Activated effector memory CD4-positive, alpha-beta T cell treated with Interleukin-2 at 50 U/mL for 16 hours (primary cell): ENCODE measurements at places on chromosomes 12 and 14.

DNA sequence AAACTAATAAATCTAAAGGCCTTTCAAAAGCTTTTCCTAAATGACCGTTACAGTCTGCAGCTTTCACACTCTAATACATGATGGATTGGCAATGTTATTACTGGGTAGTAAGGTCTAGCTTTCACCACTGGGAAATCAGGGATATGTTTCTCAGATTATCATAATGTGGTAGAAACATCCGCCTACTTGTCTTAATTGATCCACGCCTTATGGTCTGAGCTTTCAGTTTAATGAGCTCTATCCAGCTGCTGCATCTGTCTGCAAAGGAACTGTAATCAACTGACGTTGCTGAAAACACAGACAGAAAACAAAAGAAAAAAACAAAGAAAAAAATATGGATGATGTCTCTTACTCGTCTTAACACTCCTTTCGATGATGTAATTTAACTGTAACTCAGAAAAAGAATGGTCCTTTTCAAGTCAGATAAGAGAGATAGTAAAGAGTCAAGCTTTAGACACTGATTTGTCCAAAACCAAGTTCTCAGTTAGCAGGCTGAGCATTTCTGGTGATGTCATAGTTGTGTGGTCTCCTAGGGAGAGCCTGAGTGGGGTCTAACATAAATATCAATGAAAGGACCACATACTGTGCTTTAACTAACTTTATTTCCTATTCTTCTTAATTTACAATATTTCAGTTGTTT is 85.9 kb downstream of the C2CD5 start:
- no peak for DNase-seq

DNA sequence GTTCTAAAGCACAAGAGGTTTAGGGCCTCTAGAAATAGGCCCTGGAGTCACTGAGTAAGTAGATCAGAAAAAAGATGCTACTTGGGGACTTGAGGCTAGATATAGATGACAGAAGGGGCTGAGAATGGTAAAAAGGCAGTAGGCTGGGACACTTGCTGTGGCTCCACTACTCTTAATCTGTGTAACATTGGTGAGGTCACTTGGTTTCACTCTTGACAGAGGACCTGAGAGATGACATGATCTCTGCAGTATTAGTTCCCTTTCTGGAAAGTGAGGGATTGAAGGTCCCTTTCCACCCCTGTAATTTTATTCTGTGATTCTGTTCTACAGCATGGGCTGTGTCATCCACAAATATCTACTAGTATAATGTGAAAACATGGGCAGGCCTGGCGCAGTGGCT is 39.7 kb downstream of the MAPKAPK5 start:
- DNase-seq = no peak

- DNase-seq = peak; percentile 6
Measured at GRCh38 chr12:121992059-121992879, 29.4 kb upstream of the BCL7A start.

DNA sequence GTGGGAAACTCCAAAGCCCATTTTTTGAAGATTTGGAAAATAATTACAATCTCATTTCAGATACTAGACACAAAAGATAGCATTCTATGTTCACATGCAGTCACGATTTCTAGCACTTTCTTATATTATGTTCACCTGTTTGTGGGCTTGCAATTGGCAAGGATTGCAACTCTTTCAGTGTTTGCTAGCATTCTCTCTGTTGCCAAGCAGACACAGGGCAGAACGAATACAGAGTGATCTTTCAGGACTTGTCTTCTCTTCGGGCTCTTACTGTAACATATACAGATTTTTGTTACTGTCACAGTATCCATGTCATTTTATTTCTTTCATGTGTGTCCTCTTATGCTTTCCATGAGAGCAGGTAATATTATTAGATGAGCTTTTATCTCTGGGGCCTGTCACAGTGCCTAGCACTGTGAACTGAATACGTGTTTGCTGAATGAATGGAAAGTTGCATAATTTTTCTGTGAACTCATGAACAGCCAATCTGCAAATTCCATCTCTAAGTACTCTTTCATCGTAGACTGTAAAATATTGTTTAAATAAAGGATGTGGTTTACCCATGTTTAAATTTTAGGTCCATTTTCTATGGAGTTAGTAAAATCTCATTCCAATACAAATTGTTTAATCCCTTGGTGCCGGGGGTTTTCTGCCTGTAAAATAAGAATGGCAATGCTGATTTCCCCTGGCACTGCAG is 105.1 kb downstream of the BMP4 start:
- no peak for DNase-seq

- DNase-seq = no peak
Measured at GRCh38 chr12:51421266-51421884, 3.3 kb upstream of the SLC4A8 start.

- DNase-seq = no peak
Measured at GRCh38 chr14:90795744-90796143, 20.5 kb downstream of the TTC7B start.

DNA sequence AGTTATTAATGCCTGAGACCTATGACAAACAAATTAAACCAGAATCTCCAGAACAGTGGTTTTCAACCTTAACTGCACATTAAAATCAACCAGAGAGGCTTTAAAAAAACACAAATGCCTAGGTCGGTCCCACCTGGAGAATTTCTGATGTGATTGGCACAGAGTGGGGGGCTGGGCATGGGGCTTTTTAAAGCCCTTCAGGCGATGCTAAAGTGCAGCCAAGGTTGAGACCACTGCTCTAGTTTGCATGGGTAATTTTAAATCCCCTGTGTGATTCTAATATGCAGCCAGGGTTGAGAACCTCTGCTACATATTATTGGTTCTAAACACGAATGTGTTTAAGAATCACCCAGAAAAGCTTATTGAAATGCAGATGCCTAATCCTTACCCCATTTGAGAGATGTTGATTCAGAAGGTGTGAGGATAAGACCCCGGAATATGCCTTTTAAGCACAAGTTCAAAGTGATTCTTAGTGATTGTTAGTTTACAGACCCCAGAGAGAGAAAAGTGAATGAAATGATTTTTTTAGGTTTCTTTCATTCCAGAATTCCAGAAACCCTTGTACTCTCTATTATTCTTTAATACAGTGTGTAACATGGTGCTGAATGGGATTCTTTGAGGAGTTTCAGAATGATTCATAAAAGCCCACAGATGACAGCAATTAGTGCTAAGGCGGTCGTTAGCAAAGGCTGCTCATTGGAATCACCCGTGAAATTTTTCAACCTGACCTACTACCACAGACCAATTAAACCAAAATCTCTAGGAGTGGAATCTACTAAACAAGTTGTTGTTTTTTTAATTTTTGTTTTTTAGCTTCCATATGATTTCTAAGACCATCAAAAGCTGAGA is 44.9 kb downstream of the LIN7A start:
- no peak for DNase-seq

GRCh38 chr12:24728366-24728765 is 220.5 kb downstream of the BCAT1 start:
- DNase-seq = no peak

GRCh38 chr14:21078287-21078686 is 8.2 kb downstream of the ARHGEF40 start:
- no peak for DNase-seq

DNA sequence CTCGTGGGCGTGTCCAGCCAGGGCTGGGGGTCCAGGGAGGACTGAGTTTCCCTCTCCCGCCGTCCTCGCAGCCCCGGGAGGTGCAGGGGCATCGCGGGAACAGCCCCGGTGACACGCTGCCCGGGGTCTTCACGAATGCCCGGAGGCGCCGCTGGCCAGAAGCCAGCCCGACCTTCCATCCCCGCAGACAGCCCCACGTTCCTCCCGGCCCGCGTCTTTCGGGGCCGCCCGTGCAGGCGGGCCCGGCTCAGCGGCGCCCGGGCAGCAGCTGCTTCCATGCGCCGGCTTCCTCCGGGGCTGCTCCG is 827 bp upstream of the TEDC1 start:
- no peak for DNase-seq

- DNase-seq = no peak
Measured at GRCh38 chr12:58441483-58441882, 478.8 kb downstream of the LRIG3 start.

- no peak for DNase-seq
Measured at GRCh38 chr14:103273145-103273744, 60.8 kb upstream of the EIF5 start.

GRCh38 chr12:106287364-106287763 is 15.2 kb upstream of the TCP11L2 start:
- DNase-seq = no peak

DNA sequence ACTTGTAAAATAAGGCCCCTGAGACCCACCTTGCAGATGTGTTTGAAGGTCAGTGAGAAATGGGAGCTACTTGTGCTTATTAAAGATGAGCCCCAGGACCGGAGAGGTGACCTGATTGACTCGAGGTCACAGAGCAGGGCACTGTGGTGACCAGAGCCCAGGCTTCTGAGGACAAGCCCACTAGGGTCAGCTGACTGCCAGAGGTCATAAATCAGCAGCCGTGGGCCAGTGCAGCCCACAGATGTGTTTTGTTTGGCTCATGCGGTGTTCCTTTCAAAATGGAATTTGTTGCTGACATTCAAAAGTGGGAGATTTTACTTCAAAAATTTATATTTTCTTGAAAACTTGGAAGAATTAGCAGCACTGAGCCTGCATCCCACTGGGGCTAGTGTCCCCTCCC is 24.5 kb downstream of the JDP2 start:
- DNase-seq = no peak

GRCh38 chr14:94227029-94227428 is 52.9 kb downstream of the PPP4R4 start:
- no peak for DNase-seq

- DNase-seq = no peak
Measured at GRCh38 chr12:24721191-24721590, 227.7 kb downstream of the BCAT1 start.

- no peak for DNase-seq
Measured at GRCh38 chr14:94404561-94404960, 16.2 kb upstream of the SERPINA1 start.

DNA sequence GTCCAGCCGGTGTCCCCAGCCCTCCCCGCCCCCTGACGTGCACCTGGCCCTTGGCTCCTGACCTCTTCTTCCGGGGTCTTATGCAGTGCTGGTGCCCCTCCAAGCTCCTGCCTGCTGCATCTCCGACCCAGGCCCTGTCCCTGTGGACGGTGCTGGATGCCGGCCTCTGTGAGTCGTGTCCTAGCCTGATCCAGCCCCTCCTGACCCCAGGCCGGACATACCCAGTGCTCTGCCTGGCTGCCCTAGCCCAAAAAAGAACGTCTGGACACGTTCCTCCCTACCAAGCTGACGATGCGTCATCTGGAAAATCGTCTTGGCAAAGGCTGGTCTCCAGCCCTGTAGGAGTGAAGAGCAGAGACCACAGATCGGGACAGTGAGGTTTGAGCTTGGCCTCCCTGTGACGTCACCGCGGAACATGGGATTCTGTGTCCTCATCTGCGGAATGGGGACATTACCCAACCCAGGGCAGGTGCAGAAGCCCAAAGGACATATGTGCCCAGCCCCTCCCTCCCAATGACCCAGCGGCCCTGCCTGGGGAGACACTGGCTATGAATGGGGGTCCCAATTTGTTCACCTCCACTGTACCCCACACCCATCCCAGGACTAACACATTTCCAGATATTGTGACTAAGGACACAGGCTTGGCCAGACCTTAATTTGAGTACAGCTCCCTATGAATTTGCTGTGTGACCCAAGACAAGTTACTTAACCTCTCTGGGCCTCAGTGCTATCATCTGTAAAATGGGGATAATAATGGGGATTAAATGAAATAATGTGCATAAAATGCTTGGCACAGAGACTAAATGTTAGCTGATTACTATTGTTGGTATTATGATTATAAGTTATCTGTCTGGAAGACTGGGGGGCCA is 51.0 kb upstream of the BCL11B start:
- no peak for DNase-seq

GRCh38 chr14:26395726-26396125 is 202.1 kb downstream of the NOVA1 start:
- DNase-seq = no peak

DNA sequence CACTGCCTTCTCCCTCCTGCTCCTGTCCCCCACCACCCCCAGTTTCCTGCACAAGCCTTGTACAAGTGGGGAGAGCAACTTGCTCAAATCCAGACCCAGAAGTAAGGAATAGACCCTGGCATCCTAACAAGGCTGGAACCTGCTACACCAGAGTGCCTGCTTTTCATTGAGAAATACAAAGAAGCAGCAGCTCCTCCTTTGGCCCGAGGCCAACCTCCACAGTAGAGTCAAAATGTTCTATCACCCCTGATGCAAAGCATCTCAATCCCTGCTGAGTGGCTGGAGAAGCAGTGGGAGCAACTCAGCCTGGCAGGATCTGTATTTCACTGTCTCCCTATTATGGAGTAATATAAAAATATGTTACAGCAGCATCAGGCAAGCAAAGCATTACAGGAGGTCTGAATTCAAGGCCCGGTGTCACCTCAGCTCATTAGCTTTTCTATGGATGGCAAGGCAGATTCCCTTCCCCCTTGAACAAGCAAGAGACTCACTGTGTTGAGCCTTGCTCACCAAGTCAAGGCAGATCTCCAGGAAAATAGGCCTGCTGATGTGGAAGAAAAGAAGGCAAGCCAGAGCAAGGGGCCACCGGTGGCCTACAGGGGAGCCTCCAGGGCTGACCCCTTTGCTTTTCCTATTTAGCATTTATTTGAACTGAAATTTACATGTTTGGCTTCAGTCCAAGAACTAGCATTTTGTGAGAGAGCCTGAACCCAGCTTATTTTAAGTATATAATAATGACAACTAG is 186.3 kb upstream of the EGLN3 start:
- DNase-seq = no peak

GRCh38 chr12:108597559-108598471 is at the start of gene TMEM119:
TMEM119 (minus strand) TSS chr12:108598084; CDS start chr12:108592383, 5,701 bp downstream.
- no peak for DNase-seq

GRCh38 chr12:113762155-113762881 is 203.8 kb downstream of the RBM19 start:
- DNase-seq = no peak

DNA sequence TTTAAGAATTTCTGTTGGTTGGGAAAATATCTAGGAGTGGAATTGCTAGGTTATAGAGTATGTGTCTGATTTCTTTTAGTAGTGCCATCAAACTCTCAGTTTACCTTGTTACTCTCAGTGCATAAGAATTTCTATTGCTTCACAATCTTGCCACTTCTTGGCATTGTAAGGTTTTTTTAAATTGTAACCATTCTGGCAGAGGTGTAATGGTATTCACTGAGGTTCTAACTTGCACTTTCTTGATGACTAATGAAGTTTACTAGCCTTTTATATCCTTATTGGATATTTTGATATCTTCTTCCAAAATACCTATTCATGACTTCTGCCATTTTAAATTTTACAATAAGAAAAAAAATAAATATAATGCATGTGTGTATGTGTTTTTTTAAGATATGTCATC is 478.0 kb downstream of the NAV3 start:
- no peak for DNase-seq

DNA sequence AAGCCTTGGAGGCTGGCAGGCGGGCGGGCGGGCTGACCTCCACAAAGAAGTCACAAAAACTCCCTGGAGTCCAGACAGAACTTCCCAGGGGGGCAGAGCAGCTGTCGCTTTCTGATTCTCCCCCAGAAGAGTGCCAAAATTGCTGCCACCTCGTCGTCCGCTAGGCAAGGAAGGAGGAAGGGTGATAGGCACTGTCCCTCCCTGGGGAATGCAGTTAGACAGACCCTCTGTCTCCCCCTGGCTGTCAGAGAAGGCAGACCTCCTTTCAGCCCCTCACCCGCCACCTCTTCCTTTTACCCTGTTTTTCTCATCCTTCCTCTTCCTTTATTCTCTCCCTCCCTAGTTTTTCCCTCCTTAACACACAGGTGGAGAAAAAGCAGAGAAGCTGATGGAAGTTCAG is 18.7 kb downstream of the GRIN2B start:
- no peak for DNase-seq

- DNase-seq = no peak
Measured at GRCh38 chr12:42162193-42162592, 17.5 kb upstream of the GXYLT1 start.

- DNase-seq = no peak
Measured at GRCh38 chr14:21991130-21991529, 317.5 kb upstream of the OR4E1 start.

- no peak for DNase-seq
Measured at GRCh38 chr12:3622021-3622821, 130.7 kb downstream of the CRACR2A start.
